ENCODE measurements at places on chromosomes 11 and 22.
A peak's percentile ranks its signal among the peaks of the same experiment; 100 is the strongest.

GRCh38 chr11:111539426-111540113 is 950 bp upstream of the LAYN start:
- no peak for DNase-seq

GRCh38 chr22:38873469-38874411 is 1.7 kb upstream of the CBX6 start:
- peak; percentile 30 for DNase-seq

DNA sequence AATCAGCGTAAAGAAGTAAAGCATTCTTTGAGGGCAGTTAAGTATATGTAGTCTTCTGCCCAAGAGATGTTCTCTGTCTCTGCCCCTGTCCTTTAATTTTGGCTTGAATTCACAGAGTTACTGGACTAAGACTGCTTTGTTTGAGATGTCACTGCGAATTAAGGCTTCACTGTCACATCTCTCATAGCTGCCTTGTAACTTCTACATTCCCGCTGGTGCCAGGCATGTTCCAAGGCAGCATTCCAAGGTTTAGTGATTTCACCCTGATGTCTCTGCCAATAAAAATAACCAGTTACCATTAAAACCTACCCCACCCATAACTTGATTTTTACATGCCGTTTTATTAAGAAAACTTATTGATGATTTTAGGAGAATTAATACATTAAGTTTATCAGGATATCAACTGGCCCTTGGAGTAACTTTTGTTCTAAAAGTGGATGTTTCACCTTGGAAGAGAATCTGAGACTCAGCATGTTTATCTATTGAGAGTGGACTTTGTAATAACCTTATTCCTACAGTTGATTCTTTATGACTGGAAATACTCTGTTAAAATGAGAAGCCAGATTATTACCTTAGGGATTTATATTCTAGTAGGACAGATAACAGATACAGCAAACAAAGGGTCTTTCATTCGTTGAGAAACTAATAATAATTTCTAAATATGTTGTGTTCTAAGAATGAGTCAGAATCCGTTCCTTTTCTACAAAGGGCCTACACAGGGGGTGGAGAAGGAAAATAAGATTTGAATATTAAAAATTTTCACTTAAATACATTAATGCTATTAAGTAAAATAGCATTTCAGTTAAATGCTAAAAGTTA is 110.2 kb downstream of the UVRAG start:
- peak; percentile 63 for DNase-seq

- DNase-seq: no peak
These were observed 109.4 kb upstream of the OR4B1 start for GRCh38 chr11:48107188-48107704.

DNA sequence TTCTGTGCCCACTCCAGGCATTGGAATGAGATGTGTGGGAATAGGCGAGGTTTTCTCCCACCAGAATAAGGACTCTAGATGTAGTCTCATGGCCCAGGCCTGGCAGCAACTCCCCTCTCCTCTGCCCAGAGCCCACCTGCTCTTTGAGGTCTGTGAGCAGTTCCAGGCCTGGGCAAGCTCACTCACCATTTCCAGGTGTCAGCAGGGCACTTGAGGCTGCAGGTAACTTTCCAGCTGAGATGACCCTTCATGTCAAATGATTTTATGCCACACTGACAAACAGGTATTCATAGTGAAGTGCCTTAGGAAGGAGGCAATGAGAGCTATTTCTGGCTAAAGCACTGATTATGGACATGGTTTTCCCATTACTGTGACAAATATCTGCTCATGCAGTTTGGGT is 123.3 kb upstream of the CCDC90B start:
- no peak for DNase-seq

- DNase-seq: no peak
These were observed 9.2 kb upstream of the CBL start for GRCh38 chr11:119196833-119197483.

- DNase-seq: no peak
These were observed 38.2 kb downstream of the FAM168A start for GRCh38 chr11:73559743-73560142.

DNA sequence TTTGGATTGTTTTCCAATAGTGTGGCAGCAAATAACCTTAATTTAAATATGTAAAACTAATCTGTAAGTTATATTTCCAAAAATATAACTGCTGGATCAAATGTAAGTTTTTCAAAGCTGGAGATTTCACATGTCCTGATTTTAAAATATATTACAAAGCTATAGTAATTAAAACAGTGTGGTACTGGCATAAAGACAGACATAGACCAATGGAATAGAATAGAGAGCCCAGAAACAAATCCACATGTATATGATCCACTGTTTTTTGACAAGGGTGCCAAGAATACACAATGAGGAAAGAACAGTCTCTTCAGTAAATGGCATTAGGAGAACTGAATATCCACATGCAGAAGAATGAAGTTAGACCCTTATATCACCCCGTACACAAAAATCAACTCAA is 4.0 kb downstream of the OR4X2 start:
- no peak for DNase-seq

GRCh38 chr22:37618674-37619073 is 10.0 kb downstream of the GGA1 start:
- DNase-seq: no peak

DNA sequence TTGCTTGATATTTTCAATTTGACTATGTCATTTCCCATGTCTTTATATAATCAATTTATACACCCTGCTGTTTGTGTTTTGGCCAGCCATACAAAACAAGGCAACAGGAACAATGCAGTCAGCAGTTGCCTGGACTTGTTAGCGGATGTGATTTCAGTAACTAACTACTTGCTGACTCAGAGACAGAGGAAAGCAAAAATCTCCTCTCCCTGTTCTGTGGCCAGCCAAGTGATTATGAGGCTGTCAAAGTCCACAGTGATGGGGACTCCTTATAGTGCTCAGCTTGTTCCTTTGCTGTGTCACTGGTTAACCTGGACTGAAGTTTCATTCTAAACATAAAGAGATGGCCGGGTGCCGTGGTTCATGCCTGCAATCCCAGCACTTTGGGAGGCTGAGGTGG is 32.6 kb upstream of the APLP2 start:
- DNase-seq: no peak

GRCh38 chr11:45993531-45994001 is 71.1 kb downstream of the LARGE2 start:
- DNase-seq: peak; percentile 73

DNA sequence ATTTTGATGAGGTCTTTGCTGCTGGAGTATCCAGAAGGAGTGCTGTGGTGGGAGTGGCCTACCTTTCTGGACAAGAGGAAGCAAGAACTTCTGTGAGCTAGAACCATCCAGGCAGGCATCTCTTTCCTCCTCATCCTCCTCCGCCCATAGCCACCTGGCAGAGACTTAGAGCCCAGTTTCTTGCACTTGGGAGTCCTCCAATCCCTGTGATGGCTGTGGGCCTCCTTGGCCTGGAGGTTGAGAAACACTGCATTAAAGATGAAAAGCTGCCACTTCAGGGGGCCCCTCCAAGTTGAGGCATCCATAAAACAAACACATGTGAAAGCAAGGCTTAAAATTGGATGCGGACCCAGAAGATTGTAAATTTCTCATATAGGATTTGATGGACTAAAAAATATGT is 110.3 kb downstream of the ZBTB16 start:
- DNase-seq: no peak

DNA sequence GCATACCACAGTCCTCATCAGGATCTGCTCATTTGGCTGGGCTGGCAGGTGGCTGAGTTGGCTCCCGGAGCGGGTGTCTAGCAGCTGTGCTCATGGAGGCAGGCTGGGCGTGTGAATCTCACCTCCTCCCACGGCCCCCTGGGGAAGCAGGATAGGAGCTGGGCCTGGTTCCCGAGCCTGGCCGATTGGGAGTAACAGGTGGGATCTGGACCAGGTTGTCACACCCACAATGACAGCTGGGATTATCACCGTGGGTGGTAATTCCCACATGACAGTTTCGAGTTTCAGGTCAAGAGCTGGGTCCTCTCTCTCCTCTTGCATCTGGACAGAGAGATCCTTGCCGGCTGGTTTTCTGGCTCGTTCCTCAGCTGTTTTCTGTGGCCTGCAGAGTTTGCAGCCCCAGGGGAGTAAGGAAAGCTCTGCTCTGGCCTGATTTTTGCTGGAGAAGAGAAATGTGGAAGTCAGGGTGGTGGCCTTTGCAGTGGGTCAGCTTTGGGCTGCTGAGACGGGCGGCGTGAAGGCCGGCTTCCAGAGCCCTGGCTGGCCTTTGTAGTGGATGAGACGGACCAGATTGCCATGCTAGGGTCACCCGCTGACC is 57.0 kb downstream of the BCR start:
- DNase-seq: peak; percentile 92

DNA sequence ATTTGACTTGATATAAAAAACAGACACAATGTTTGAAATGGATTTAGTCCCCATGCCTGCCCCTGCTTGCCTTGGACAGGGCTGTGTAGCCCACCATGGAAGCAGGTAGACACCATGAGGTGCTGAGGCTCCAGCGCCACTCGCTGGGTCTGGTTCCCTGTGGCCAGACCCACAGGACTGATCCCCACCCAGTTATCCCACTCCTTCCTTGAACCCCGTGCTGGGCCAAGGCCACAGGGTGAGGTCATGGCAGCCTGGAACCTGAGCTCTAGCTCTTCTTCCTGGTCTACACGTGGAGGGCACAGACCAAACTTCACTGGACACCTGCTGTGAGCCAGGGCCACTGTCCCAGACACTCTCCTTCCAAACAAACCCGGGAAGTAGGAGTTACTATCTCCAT is 42.5 kb downstream of the GAB4 start:
- no peak for DNase-seq

DNA sequence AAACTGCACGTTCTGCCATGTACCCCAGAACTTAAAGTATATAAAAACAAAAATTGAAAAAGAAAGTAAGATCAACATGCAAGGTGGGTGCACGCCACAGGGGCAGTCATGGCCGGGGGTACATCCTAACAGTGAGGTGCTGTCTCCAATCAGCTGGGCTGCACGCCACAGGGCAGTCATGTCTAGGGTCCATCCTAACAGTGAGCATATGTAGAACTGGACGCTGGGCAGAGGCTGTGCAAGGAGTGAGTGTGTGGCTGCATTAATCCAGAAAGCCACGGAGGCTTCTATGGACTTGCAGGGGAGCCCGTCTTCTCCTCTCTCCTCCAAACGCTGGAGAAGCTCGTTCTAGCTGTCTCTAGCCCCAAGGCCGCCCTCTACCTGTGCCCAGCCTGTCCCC is 1105.0 kb downstream of the BRD1 start:
- DNase-seq: peak; percentile 64

DNA sequence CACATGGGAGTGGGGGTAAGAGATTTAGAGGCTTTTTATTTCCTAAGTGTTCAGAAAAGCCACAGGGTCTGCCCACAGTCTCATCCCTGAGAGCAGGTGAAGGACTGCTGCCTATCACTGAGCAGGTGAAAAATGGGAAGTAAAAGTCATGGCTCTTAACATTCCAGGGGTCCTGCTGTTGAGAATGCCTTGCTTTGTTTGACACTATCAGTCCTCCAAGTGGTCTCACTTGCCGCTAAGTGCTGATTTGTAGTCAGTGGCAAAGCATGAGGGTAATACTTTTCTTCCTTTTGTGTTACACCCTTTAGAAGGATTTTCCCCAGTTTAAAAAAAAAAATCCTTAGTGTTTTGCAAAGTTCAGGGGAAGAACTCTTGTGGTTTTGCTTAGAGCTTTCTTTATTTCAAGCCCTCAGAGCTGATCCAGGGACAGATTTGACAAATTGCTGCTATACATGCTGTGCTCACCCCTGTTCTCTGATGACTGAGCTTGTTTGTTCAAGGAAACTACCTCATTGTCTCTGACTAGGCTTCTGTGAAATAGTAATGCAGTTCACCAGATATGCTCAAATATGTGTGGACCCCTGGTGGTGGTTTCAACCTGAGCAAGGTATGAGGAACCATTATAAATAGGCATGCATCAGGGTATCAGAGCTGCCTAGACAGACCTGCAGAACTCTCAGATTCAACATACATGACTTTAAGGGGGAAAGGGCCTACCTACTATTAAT is 141.0 kb downstream of the ARHGAP42 start:
- DNase-seq: no peak

- no peak for DNase-seq
These were observed 56.9 kb upstream of the ARFGAP3 start for GRCh38 chr22:42913874-42914510.

- no peak for DNase-seq
These were observed 1.3 kb downstream of the SELENOM start for GRCh38 chr22:31106001-31106571.

GRCh38 chr11:9656864-9657263 is 7.0 kb upstream of the SWAP70 start:
- DNase-seq: no peak

DNA sequence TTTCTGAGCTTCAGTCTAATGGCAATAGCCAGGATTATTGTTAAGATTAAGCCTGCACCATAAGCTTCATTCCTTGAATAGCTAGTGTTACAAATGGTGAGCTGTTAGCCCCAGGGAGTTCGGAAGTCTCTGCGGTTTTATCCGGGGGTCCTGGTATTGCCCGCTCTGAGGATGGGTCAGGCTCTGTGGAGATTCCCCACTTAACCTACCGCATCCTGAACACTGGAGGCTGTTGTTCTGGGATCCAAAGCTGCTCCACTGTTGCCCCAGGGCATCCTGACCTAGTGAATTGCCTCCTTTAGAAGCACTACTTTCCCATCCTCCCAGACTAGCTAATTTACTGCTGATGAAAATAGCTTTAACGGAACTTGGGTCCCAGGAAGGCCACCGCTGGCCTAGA is 14.5 kb upstream of the PEX26 start:
- DNase-seq: no peak

DNA sequence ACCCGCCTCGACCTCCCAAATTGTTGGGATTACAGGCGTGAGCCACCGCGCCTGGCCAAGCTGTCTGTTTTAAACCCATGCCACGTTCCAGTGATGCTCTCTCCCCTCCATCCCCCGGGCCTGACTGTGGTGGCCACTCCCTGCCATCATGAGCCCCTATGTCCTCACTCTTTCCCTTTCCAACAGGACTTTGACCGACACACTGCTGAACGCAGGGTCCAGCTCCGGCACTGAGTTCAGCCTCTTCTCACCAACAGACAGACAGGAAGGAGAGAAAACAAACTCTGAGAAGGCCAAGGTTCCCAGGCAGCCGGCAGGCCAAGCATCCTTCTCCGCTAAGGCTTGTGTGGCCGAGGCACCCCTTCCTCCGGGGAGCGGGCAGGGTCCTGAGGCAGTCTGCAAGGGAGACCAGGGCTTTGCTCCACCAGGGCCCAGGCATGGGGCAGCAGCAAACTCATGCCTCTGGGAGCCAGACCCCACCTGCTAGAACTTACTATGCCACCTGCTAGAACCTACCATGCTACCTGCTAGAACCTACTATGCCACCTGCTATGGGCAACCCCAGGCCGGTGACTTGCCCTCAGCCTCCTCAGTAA is 152.7 kb downstream of the CRYBB2 start:
- peak; percentile 26 for DNase-seq

- DNase-seq: no peak
These were observed 620.5 kb downstream of the METTL15 start for GRCh38 chr11:28728666-28729065.

- DNase-seq: no peak
These were observed 33.3 kb upstream of the MYEOV start for GRCh38 chr11:69260622-69261021.

- DNase-seq: no peak
These were observed 467.9 kb upstream of the ANO3 start for GRCh38 chr11:25863986-25864385.

- no peak for DNase-seq
These were observed 8.1 kb downstream of the MALAT1 start for GRCh38 chr11:65506772-65507505.

GRCh38 chr11:111081021-111081511 is 164.5 kb upstream of the POU2AF2 start:
- DNase-seq: no peak
